Hypothalamus (tissue), 51 donors: ENCODE measurements at places on chromosomes 11 and 22.
A peak's percentile ranks its signal among the peaks of the same experiment; 100 is the strongest.

DNA sequence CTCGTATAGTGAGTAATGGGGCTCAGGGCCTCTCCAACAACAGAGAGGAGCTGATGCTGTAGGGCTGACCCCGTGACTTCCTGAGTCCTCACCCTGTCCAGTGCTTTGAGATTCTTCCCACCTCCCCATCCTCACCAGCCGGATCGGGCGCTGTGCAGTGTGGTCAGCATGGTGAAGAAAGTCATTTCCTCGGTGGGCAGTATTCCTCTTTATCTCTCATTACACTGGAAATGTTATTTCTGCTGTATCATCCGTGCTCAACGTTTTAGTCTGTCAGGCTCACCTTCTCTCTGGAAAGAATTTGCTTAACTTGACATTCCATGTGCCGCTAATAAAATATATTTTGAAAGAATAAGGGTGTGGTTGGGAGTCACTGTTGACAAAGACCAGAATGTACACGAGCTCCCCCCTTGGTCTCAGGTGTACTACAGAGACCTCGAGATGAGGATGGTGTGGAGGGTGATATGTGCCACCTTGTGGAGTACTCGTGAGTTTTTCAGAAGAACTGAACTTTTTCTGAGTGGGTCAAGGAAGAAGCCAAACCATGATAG lies 25.7 kb upstream of the SCGB1A1 start:
- DNase-seq: no peak

DNA sequence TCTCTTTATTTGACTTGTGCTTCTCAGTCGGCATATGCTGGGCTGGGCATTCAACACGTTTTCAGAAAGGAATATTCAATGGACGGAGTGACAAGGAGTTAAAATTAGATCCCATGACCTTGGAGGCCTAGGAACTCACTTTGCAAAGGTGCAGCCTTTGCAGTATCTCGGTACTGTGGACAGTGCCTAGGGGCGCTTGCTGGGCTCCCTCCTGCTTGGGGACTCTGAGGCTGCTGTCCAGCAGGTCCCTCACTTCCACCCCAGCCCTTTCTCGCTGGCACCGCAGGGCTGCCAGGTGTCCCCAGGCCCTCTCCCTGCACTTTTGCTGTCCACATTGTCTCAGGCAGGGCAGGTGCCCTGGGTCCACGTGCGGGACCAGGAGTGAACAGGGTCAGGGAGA lies 255.5 kb upstream of the B3GAT1 start:
- no peak for DNase-seq

GRCh38 chr22:22243033-22243680 lies 1.4 kb upstream of the VPREB1 start:
- no peak for DNase-seq

DNA sequence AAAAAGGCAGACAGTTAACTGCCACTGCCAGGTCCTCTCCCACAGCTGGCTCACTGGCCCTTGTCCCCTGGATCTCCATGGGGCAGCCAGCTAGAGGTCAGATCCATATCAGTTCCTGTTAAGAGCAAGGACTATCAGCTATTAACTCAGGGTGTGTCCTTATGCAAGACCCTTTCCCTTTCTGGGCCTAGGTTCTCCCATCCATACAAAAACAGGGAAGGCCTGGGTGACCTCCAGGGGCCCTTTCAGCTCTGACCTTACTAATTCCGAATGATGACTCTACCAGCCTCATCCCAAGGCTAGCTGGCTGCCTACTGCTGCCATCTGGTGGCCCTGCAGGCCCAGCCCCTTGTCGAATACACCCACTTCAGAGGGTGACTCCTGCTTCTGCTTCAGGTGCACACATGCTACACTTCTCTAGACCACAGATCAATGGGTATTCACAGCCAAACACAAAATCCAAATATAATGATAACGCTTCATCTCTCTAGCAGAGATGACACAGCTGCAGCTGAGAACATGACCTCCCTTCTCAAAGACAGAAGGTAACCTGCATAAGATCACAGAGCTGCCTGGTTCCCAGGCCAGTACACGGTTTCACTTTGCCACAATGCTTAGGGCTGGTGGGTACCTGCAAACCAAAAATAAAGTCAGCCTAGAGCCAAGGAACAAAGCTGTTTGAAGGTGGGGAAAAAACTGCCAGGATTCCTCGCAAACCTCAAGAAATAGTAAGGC lies 34.1 kb downstream of the SERGEF start:
- DNase-seq: peak; percentile 73

DNA sequence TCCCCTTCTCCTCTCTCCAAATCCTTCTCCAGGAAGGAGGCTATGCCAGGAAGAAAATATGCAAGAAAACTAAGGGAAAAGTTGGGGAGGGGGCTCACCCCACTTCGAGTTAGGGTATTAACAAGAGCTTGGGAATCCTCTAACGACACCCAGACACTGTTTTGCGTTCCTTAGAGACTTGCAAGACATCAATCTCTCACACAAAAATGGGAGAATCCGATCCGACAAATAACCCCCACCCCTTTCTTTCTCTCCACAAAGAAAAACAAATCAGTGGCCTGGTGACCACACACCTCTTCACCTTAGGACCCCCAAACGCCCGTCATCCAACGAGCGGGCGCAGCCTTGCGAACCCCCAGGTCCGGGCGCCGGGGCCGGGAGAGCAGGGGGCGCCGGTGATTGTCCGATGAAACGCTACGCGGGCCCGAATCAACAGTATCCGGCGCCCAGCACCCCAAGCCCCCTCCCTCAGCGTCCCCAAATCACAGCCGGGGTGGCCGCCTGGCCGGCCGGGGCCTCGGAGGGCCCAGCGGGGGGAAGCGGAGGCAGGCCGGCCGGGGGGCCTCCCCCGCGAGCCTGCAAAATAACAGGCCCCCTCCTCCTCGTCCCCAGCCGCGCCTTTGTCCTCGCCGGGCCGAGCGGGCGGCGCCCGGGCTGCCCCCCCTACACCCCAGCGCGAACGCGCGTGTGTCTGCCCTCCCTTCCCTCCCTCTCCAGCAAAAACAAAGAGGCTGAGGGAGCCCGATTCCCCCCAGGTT lies 690 bp downstream of the CSNK1E start:
- peak; percentile 78 for DNase-seq

DNA sequence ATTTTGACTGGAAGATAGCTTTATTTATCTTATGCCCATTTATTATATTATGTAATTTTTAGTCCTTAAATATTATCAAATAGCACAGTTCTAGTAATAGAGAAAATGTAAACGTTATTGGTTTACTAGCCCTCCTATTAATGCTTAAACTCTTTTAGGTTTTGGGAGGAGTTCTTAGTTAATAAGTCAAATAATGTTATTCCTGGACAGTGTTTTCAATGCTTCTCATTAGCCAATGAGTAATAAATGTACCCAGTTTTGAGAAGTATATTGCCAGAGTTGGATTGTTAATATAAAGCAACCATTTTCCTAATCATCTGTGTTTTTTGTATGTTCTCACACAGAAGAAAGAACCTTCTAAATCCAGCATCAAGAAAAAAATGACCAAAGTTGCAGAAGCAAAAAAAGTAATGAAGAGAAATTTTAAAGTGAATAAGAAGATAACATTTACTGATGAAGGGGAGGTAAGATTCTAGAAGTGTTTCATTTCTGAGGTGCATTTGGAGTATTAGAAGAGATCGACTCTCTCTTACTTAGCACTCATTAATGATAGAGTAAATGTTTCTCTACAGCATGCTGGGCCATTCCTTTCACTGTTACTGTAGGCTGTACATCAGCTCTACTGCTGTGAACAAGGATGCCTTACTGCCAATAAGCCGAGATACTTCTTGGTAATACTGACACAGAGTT lies 173.4 kb downstream of the DDX10 start:
- no peak for DNase-seq

DNA sequence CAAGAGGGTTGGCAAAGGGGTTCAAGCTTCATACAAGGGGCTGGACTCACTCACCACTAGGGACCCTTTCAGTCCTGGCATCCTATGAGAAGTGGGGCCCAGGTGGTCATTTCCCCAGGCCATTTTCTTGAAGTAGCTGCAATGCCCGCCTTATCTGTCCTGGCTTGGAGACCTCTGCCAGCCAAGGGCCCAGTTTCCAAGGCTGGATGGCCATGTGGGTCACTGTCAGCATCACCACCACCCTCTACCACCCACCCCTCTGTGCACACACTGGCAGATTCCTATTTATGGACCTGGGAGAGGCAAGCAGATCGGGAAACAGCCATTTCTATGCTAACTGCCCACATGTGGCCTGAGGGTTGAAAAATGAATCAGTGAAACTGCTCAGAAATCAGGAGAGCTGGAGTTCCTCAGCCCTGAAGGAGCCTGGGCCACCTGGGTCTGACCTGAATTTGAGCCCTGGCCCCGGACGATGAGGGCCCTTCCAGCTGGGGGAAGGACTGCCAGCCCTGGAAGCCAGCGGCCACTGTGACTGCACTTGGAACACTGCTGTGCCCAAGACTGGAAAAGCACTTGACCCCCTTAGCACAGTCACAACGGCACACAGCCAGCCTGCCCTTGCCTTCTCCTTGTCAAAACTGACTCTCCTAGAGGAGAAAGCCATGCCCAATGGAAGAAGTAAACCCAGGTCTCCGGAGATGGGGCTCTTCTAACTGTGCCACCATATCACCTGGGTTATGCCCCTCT lies 442.2 kb downstream of the BUD13 start:
- no peak for DNase-seq

GRCh38 chr22:39936523-39937145 lies 23.6 kb upstream of the TMA7B start:
- DNase-seq: no peak

- DNase-seq: peak; percentile 94
Measured at GRCh38 chr11:15819679-15820286, 536.6 kb downstream of the SOX6 start.

DNA sequence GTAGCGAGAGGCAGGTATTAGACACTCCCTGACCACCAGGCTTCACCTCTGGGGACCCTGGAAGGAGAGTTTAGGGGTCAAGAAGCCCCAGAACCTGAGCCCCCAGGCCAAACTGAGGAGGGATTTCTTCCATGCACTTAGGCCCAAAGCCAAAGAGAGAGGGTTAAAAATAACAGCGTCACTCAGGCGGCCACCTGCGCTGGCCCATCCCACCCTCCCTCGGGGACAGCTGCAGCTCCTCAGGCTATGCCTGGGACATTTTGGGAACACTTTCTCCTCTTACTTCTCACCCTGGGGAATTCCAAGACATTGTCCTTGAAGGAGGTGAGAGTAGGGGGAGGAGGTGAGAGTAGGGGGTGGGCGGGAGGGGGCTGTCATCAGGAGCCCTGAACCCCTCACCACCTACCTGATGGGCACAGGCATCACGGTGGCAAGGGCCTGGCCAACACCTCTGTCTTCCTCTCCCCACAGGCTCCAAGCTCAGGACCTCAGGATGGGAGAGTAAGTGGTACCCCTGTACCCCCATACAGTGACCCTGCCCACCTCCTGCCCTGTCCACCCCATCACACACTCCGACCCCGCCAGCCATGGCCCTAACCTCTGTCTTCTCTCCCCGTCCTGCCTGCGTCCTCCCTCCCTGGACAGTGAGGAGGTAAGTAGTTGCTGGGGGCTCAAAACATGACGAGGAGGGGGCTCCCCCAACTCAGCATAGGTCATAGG lies 583 bp downstream of the TNNI2 start:
- DNase-seq: no peak

DNA sequence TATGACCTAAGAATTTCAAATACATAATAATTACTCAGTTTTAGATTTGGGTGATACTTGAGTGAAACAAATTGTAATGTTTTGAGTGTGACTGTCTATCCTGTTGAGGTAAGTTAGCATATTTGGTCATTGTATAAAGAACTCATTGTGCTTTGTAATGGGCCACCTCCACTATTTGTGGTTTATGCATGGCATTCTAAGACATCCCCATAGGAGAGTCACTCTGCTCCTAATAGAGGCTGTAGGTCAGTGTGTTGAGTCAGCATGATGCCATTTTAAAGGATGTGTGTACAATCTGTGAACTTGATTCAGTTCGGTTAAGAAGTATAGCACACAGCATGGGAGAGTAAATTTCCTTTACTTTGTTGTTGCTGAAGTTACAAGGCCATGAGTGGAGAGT lies 1112.4 kb downstream of the JRKL start:
- no peak for DNase-seq

GRCh38 chr11:114384487-114384886 lies 15.8 kb downstream of the C11orf71 start:
- no peak for DNase-seq

DNA sequence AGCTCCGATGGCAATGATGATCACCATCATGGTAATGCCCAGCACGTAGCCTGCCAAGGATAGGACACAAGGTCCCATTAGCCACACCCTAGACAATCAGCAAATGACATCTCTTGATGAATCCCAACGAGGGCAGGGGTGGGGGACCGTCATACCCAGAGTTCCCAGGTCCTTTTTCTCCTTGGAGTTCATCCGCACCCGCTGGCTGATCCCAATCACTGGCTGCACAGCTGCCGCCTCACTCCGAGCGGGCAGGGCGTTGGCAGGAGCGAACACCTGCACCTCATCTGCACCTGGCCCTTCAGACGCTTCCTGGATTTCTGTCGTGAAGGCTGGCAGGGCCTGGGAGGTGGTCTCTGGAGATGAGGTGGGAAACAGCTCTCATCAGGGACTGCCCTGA lies 2.9 kb downstream of the PIK3IP1 start:
- no peak for DNase-seq

DNA sequence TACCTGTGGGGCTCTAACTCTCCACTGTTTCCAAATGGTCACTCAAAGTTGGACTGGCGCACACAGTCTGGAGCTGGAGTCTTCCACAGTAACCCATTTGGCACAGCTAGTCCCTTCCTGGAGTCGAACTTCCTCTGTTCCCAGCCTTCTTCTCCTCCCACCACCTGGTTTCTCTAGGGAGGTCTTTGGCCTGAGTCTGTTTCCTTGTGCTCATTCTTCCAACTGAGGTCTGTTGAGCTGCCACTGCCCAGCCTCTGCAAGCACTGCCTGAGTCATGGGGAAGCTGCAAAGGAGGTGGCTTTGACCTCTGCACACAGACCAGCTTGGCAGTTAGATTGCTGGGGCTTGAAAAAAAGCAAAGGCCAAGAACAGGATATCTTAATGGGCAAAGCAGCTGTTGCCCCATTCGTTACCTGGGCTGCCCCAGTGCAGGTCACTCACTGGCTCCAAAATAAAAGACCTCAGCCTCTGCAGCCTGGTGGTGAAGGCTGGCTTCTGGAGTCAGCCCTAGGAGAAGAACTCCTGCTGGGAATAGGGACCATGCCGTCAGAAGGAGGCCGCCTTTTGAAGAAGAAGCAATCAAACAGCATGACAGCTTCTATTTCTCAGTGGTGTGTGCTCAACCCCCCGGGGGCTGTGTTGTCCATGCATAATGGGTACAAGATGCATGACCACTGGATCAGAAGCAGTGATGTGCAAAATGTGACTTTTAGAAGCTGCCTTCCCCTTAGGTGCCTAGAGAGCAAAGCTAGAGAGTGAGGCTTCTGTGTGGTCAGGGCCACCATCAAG lies 3.0 kb downstream of the ADAMTS15 start:
- no peak for DNase-seq

GRCh38 chr22:24526191-24526590 lies 28.7 kb downstream of the GUCD1 start:
- no peak for DNase-seq

DNA sequence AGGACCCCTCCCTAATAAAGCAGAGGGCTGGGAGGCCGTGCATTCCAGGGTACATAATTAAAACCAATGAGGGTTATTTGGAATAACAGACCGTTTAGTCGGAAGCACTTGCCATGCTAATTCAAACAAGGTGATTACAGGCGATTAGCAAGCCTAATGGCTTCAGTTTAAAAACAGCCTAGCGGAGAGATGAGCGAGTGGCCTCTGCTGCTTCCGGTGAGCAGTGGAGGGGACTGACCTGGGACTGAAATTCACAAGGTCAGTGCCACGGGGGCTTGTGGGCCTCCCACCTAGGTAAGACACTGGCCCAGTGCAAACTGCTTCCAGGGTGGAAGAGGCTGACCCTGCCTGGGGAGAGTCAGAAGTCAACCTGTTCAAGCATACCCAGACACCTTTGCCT lies 56.8 kb upstream of the ALX4 start:
- no peak for DNase-seq
